ENCODE measurements at places on chromosomes 3 and 15. TPM values are rescaled to one million over a fixed set of nuclear protein-coding genes. Genes with fewer than 3 reads are reported as not detected.

Gene GABRG3
- 0.16 TPM for total RNA-seq

Gene MUSTN1
- 6.8 TPM for total RNA-seq

Gene LRRC3B
- 0.10 TPM for total RNA-seq

- peak; percentile 68 for ATAC-seq
Observed at GRCh38 chr3:3200632-3201212, 21.2 kb upstream of the CRBN start.

Gene P3H2
- 1.8 TPM for total RNA-seq

GRCh38 chr15:47609693-47610092 lies 107.6 kb upstream of the SEMA6D start:
- peak; percentile 39 for ATAC-seq

Gene GRIP2
- total RNA-seq = 3.1 TPM

Gene AADAC
- total RNA-seq = not detected

Gene VWA5B2
- total RNA-seq = 3.2 TPM

DNA sequence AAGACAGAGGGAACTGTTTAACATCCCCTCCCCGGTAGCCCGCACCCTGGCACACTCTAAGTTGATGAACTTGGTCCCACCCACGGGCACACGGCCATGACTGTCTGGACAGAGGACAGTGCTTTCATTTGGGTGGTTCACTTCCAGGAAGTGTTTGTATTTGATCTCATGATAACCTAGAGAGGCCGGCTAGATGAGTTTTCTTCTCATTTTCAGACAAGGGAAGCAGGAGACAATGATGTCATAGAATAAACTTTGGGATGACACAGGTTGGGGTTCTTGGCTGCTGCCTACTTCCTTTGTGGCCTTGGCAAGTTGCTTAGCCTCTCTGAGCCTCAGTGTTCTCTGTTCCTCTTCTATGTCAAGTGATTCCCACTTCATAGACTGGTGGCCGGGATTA lies 16.1 kb upstream of the LYSMD4 start:
- ATAC-seq = peak; percentile 42

DNA sequence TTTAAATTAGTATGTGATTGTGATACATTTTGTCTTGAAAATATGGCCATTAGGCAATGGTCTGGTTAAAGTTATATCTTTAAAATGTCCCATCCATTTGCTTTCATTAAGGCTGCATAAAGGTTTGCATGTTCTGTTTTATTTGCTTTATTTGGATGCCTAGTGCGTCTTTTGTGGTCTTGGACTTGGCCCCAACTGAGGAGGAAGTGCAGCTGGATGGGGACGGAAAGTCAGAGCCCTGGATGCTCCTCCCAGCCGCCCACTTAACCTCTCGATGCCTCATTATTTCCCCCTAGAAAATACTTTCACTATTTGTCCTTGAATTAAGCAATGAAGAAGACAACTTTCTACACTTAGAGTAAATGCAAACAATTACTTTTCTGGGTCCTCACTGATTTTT lies 898.2 kb downstream of the MCTP2 start:
- no peak for ATAC-seq

DNA sequence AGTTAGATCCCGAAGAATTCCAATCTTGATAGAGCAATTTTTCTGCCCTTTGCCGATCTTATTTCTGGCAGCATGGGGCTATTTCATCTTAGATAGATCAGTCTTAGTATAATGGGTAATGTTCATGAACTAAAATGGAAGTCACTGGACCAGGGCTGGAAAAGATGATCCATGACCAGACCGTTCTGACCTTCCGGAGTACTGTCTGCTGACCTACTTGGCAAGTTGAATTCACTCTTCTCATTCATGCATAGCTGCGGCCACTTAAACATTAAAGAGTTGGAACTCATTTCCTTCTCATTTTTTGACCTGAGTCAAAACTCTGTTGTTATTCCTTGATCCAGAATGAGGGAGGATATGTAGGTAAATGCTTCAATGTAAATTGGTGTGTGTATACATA lies 32.5 kb downstream of the GMNC start:
- no peak for ATAC-seq

DNA sequence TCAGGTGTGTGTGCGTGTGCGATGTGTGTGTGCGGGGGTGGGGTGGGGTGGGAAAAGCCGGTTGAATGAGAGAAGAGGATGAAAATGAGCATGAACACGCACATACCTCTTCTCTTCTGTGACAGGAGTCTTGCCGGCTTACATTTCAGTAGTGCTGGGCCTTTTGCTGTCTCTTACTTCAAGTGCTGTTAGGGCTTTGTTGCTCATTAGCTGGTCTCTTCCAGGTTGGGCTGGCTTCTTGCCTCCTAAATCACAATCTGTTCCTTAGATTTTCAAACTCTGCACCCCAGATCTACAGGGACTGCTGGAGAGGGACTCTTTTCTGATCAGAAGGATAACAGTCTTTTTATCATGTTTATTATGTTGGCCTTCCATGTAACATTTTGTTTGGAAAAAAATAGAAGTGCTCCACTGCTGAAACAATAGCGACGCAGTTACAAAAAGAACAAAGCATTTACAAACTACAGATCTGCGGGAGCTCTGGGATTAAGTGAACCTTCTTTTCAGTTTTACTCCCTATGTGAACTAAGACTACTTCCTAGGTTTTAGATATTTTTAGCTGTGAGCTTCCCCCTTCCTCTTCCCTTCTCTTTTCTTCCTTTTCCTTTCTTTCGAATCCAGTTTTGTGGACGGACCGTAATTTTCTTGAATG lies 48.5 kb downstream of the USP13 start:
- ATAC-seq = no peak

- no peak for ATAC-seq
Observed at GRCh38 chr15:91471468-91471867, 371.4 kb downstream of the SV2B start.

GRCh38 chr15:94743668-94744067 lies 512.3 kb downstream of the MCTP2 start:
- ATAC-seq = no peak

GRCh38 chr3:105162448-105162847 lies 204.3 kb upstream of the ALCAM start:
- ATAC-seq = no peak

DNA sequence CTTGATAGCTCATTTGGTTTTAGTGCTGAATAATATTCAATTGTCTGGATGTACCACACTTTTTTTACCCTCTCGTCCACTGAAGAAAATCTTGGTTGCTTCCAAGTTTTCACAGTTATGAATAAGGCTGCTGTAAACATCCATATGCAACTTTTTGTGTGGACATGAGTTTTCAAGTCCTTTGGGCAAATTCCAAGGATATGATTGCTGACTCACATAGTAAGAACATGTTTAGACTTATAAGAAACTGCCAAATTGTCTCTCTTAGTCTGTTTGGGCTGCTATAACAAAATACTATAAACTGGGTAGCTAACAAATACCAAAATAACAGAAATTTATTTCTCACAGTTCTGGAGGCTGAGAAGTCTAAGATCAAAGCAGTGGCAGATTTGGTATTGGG lies 59.5 kb upstream of the TNFSF10 start:
- no peak for ATAC-seq

Gene PARP15
- total RNA-seq = 0.05 TPM

Gene ADAMTS17
- total RNA-seq = 2.6 TPM

Gene CSPG4
- total RNA-seq = 0.13 TPM

DNA sequence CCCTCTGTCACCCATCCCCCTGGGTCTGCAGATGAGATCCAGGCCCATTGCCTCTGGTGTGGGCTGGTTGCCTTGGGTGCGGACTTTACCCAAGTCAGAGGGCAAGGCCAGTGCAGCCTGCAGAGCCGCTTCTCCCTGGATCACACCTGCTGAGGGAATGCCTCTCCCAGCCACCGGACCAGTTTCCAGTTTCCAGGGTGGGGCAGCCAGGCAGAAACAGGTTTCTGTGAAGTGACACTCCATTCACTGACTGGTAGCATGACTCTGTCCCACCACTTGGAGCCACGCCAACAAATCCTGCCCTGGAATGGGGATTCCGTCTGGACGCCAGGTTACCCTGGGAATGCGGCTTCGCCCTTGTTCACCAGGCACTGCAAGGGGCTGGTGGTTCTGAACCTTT lies 30.0 kb downstream of the PAQR5 start:
- no peak for ATAC-seq

Gene P2RY1
- 1.5 TPM for total RNA-seq

DNA sequence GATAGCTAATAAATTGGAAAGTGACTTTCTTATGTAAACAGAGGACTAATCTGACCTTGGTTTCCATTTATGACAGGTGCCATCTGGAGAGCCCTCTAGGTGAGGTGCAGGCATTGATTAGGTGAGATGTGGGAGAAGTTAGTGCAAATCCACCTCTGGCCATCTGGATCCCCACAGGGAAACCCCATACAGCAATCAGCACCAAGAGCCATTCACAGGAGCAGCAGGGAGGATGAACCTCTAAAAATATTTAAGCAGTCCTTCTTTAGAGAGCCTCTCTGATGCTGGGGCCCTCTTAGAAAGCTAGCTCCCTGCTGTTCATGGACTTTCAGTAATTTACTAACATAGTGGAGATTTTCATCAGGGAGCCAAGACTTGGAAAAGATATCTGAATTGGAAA lies 69.3 kb downstream of the CLSTN2 start:
- no peak for ATAC-seq

DNA sequence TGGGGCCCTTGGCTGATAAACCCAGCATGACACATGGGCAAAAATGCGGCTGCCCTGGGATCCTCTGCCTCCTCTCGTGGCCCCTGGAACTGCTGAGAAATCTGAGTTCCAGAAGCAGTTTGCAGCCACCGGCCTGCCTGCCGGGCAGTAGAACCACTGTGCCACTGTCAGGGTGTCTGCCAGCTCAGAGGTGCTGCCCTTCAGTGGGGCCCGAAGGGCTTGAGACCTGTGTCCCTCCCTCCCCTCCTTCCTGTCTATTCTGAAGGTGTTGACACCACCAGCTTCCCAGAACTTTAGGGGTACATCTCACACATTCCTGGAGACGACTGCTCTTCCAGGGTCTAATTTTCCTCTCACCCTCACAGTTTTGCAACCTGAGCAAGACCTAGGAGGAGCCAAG lies 88.2 kb upstream of the POMGNT2 start:
- no peak for ATAC-seq

- ATAC-seq = no peak
Observed at GRCh38 chr3:174206607-174207192, 652.4 kb upstream of the NAALADL2 start.

Gene EBLN2
- 3.1 TPM for total RNA-seq

- ATAC-seq = no peak
Observed at GRCh38 chr3:122936335-122936734, 91.2 kb downstream of the SEMA5B start.

Gene GOLGA6L7
- 0.46 TPM for total RNA-seq

GRCh38 chr3:126538316-126538715 lies 14.4 kb downstream of the CHST13 start:
- no peak for ATAC-seq

- peak; percentile 42 for ATAC-seq
Observed at GRCh38 chr15:79519628-79520027, 87.5 kb downstream of the MINAR1 start.

DNA sequence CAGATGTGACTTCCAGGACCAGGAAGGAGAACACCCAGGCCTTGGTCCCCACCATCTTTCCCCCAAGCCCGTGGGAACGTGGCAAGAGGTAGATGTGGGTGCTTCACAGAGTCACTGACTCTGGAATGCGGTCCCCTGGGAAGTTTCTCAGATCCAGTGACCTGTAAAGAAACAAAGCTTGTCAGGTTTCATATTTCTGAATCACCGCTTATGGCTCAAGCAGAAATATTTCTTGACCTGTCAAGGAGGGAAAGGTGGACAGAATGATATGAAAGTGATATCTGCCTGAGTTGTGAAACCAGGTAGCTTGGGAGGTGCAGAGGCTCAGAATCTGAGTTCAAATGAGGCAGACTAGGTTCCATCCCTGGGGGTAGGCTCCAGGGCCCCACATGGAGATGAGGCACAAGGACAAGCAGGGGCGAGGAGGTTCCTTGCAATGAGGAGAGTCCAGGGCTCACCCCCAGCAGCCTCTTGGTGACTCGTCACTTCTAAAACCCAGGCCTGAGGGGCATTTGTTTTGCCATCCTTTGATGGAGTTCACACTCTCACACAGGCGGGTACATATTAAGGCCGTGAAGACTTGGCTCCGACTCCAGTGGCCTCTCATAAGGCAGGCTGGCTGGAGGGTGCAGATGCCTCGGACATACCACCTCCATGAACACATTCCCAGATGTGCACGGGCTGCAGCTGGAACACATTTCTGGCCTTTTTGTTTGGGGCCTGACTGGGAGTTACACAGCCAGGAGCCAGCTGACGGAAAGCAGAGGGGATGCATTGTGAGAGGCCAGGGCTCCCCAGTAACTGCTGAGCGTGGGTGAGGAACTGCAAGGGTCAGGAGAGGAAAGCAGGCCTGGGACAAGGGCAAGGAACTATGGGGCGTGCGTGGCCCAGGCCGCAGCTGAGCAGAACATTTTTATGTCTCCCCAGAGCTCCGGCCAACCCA lies 1.3 kb downstream of the CILP start:
- ATAC-seq = no peak

Gene FGF12
- total RNA-seq = 124 TPM

DNA sequence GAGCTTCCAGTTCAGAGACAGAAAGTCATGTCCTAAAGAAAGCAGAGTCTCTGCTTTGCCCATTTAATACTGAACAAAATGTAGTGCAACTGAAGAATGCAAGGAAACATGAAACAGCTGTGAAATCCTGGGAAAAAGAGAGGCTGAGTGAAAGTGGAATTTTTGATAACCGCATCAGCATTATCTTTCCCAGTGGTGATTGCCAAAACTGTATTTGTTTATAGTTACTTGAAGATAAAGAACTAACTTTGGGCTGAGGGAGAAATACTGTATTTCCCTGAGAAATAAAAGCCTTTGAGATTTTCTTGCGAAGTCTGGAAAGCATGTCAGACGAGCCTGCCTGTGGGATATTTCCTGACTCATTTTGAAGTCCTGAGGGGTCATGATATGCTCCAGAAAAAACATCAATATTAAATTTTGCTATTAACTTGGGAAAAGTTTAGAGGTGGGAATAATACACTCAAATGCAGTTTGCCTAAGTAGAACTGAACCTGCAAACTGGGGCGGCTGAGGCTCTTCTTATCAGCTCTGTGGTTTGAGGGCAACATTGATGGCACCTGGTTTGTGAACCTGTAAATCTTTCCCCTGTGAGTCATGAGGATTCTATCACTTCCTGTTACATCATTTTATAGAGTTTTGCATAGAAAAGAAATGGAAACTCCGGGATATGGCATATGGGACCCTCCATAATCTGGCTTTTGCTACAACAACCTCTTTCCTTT lies 855.3 kb downstream of the MCTP2 start:
- no peak for ATAC-seq

- ATAC-seq = peak; percentile 55
Observed at GRCh38 chr3:136929977-136930670, 27.7 kb upstream of the IL20RB start.

- no peak for ATAC-seq
Observed at GRCh38 chr15:39918688-39919385, 1.2 kb downstream of the GPR176 start.

GRCh38 chr3:195517030-195517429 lies 26.1 kb downstream of the PPP1R2 start:
- no peak for ATAC-seq

Gene THPO
- total RNA-seq = 0.36 TPM

All from motor neuron (in vitro differentiated cells).